Fibroblast of skin of back (primary cell): ENCODE measurements at places on chromosomes 7 and 10.

DNA sequence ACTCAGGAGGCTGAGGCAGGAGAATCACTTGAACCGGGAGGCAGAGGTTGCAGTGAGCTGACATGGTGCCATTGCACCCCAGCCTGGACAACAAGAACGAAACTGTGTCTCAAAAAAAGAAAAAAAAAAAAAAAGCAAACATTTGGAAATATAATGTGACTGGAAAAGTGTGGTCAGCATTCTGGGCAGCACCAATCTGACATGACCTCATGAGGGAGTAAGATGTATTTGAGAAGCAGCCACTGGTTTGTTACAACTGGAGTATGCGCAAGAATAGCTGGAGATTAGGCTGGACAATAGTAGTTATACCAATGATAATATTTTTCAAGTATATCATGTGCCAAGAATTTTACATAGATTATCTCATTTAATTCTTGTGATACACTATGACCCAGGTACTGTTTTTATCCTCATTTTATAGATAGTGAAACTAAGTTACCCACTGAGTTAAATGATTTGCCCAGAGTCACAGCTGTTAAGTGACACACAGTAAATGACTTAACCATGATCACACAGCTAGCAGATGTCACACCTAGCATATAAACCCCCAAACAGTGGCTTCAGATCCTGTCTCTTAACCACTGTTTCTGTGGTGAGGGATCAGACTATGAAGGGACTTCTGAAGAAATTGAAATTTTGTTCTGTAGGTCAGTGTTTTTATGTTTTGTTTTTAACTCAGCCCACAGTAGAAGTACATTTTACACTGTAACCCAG is 11.1 kb downstream of the MCU start:
- DNase-seq, result peak; percentile 69

GRCh38 chr10:121409466-121410104 is 188.7 kb downstream of the FGFR2 start:
- no peak for DNase-seq

DNA sequence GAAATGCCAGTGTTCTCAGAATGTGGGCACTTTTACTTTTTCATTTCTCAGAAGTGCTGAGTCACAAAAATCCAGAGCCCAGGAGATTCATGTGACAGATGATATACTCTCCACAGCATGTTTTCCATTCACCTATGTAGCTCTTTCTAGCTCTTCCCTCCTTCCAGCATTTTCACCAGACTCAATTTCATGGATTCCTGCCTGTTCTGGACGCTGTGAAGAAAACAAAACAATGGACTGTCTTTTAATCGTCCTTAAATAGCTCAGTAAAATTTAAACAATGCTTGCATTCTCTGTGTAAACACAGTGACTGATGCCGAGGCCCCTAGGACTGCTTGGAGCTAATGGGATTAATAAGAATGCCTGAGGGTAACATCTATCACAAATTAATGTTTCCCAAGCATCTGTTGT is 25.5 kb downstream of the ZNF713 start:
- no peak for DNase-seq

DNA sequence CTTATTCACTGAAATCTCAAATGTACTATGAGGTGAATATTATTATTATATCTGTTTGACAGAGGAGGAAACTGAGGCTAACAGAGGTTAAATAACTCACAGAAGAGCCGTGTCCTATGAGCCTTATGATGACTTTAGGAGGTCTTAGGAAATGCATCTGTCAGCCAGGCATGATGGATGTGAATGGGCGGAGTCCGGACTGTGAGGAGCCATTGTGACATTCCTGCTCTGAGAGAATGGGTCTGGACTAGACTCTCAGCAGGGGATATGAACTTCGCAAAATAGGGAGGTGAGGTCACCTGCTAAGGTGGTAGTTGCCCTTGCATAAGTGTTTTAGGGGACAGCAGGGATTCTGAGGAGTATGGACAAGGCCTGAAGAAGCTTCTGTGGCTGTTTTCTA is 153.6 kb downstream of the TMEM178B start:
- DNase-seq, result no peak

GRCh38 chr10:22010973-22011408 is 7.5 kb upstream of the DNAJC1 start:
- peak; percentile 22 for DNase-seq

DNA sequence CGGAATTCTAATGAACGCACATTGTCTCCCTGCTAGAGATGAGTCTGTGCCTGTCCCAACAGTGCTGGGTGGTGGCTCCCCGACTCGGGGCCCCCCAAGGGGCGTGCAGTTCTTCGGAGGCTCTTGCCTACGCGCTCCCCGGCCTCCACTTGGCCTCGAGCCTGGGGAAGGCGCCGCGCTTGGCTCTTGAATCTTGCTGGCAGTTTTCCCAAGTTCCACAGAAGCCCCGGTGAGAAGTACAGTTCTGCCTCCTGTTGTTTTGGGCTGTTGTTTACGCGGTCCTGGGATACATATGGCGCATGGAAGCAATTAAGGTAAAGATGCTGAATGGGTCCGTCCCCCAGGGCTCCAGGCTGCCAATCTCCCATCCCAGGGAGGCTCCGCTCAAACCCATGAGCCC is 32.6 kb upstream of the UNCX start:
- DNase-seq, result no peak

DNA sequence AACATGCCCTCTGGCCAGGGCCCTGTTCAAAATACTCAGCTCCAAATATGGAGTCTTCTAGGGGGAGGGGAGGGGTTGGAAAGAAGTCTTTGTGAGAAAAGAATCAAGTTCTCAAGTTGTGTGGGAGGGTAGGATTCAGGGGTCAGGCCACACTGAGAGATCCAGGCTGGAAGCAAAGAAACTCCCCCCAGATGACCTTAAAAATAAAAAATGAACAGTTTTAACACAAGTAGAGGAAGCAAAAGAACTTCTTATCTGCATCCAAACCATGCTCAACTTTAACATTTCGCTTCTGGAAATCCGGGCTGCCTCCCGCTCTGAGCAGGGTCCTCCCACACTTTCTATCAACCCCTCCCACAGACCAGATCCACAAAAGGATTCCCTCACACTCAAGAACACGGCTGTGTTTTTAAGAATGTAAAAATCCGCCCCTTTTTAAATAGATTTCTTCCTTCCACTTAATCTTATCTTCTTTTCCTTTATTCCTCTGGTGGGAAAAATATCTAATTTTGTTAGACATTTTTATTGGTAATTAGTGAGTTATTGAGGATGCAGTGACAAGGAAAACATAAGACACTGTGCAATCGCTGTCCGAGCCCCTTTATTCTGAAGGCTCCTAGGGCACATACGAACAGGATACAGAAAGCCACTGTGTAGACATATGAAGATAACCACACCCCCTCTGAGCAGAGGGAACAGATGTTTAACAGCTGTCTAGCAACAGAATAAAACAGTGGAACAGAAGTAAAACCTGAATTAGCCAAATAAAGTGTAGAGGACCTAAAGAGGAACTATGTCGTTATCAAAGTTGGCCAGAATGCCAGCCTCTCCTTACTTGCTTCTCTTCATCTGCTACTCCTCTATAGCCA is 43.8 kb downstream of the CYTH3 start:
- peak; percentile 46 for DNase-seq

- no peak for DNase-seq
Measured at GRCh38 chr10:113100281-113100680, 150.2 kb downstream of the TCF7L2 start.

DNA sequence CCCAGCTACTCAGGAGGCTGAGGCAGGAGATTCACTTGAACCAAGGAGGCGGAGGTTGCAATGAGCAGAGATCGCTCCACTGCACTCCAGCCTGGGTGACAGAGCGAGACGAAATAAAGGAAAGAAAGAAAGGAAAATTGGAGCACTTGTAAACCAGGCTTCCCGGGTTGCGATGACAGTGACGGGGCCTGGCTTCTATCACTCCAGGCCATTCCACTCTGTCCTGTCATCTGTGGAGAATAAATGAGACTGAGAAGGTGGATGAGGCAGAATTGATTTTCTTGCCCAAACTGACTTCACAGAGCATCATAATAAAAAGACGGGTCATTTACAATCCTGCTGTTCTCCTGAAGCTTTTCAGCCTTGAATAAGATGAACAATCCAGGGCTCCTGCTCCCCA is 12.1 kb upstream of the KPNA7 start:
- DNase-seq, result no peak

DNA sequence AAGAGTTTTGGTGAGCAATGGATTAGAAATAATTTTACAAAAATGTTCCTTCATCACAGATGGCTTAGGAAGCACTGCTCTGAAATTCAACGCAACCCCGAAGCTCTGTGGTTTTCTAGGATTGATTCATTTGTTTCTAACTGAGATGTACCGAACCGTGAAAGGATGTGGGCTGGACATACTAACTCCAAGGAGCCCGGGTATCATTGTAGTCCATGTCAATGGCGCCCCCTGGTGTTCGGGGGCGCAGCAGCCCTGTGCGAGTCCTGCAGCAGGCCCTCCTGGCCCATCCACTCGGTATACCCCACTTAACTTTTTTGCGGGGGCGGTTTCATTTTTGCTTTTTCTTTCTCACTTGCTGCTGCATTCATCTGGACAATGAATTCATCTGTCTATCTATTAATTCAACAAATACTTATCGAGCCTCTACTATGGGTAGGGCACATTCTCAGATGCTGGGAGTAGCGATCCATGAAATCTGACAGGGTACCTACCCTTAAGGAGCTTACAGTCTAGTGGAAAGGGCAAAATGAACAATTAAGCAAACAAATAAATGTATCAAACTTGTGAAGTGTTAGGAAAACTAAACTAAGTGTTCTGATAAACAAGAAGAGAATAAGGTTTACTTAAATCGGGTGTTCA is 25.2 kb upstream of the ITPRID1 start:
- peak; percentile 40 for DNase-seq

- DNase-seq, result no peak
Measured at GRCh38 chr7:50825465-50825864, 42.8 kb upstream of the GRB10 start.

DNA sequence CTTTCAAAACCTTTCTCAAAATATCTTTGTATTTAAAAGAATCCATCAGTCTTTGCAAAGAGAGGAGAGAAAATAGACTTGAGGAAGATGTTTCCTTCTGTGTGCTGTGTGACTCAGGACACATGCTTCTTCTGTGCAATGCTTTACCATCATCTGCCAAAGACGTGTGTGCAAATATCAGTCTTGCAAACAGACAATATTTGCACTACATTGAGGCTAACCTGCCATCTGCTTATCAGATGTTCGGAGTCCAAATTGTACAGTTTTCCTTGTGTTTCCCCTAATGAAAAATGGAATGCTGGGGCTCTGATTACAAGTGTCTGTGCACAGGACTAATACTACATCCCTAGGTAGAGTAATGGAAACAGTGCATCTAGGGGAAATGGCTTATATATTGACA is 353.1 kb upstream of the LRRTM3 start:
- no peak for DNase-seq

- DNase-seq, result no peak
Measured at GRCh38 chr10:12783293-12783692, 218.2 kb downstream of the CCDC3 start.
